Activated CD4-positive, alpha-beta T cell treated with anti-CD3 and anti-CD28 coated beads, Interleukin-2, amount 50 U/mL, for 24 hours (primary cell): ENCODE measurements at places on chromosomes 2 and 18.

GRCh38 chr2:167933097-167933814, 314.1 kb downstream of the STK39 start:
- no peak for DNase-seq

DNA sequence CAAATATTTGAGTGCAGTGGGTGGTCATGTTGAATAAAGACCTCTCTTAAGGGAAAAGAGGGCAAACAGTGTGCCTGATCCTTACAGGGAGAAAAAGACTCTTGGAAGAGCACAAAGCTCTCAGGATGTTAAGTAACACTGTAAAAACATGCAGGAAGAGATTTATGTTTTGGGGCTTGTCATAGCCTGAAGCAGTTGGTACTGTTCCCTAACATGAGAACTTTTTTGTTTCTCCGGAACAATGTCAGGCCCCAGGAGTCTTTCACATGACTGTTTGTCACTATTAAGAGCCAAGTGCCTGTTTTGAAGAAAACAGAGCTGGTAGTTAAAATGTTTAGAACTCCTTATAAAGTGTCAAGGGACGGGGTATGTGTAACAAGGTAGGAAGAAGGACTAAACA, 83.7 kb upstream of the B3GNT2 start:
- DNase-seq = no peak

DNA sequence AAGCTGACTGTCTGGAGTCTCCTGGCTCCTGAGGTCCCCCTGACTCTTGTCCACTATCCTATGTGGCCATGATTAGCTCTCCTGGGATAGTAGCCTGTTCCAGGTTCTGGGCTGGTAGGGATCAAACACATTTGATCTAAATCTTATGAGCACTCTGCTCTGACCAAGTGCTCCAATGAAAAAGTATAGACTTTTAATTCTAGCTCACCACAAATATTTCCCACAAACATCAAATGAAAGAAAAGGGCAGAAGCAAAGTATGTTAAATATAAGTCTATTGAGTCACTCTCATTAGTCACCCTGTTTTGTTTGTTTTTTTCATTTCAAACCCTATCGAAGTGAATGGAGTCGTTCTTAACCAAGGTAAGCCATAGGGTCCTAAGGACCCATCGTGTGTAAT, 39.7 kb upstream of the NEDD4L start:
- DNase-seq = no peak

DNA sequence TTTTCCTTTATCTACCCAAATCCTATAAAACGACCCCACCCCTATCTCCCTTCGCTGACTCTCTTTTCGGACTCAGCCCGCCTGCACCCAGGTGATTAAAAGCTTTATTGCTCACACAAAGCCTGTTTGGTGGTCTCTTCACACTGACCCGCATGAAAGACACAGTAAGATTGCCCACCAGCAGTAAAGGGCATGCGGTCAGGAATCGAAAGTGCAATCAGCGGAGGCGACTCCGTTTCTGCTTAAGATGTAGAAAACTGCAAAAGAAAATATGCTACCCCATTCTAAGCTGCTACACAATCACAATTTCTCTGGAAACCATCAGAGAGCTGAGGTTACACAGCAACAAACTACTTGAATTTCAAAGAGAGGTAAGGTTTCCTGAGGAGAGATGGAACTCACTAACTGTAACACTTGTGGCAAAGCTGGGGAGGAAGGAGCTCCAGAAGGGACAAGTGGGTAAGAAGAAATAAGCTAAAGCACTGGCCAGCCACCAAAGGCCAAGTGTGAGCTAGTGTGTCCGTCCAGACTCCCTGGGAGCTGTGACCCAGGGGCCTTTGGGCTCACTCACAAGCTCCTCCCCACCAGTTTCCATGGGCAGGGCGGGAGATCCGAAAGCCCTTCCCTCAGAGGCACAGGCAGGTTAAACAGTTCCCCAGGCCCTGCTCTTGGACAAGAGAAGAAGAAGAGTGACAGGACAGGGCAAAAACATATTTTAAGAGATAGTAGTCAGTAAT, 72.8 kb upstream of the TGFA start:
- no peak for DNase-seq

DNA sequence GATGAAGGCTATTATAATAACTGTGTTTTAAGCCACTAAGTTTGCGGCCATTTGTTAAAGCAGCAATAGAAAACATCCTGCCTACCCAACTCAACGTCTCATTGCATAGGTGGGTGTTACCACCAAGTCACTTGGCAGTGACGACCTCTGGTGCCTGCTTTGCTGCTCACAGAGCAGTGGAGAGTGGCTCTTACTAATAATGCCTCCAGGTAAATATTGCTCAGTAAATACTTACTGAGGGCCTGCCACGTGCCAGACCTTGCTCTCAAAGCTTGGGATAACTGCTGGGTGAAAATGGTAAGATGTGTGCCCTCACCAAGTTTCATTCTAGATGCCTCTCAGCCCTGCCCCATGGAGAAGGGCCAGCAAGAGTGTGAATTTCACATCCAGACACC, 27.7 kb downstream of the ITGA6 start:
- DNase-seq = no peak

GRCh38 chr2:10654069-10654468, 35.7 kb downstream of the NOL10 start:
- DNase-seq = peak; percentile 72

DNA sequence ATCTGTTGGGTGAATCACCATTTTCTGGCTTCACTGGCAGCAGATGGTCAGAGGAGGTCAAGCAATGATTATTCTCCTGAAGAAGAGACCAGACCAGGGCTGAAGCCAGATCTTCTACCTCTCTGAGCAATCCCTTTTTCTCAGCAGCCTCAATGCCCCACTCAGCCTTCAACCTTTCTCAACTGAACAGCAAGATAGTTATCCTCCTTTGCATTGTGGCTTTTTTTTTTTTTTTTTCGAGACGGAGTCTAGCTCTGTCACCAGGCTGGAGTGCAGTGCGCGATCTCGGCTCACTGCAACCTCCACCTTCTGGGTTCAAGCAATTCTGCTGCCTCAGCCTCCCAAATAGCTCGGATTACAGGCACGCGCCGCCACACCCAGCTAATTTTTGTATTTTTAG, 50.5 kb downstream of the ZFP36L2 start:
- no peak for DNase-seq

DNA sequence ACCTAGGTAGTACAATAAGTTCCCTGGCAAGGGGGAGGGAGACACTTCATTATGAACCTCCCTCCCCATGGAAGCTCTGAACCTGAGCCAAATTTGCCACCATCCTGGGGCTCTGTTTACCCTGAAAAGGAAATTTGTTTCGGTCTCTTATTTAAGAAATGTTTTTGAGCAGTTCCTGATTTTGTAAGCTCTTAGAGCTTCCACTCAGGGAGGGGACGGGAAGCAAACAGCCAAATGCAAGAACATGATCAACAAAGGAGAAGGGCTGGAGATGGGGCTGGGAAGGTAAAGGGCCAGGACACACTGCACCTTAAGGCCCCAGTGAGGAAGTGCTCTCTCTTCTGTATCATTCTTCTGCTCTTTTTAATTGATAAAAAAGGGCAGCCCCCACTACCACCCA, 117.9 kb downstream of the NRP2 start:
- no peak for DNase-seq

- DNase-seq = no peak
Observed at GRCh38 chr2:105895990-105896764, 151.5 kb downstream of the NCK2 start.

DNA sequence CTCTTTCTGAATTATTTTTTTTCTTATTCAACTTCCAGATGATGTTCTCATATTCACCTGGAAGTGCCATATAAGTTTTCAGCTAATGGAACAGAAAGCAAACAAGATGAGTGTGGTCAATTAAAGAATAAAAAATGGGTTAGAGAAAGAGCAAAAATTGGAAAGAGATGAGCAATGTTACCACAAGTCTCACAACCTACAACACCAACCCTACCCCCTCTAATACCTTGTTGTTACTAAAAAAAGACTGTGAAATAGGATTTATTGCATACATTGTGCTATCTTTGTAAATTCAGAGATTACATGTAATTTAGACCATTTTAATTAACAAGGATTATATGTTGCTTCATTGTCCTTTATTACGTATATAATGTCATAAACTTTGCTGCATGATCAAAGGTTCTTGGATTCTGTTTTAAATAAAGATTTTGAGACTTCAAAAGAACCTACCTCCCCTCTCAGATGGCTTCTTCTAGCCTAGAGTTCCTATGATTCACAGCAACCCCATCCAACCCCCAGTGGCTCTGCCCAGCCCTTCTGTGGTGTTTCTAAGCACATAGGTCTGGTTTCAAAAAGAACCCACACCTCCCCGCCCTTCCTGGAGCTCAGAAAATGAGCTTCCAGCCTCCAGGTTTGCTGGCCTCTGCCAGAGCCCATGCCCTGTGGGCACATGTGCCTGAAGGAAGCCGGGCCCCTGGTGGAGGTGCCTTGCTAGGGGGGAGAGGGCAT, 24.7 kb downstream of the LGALSL start:
- no peak for DNase-seq

GRCh38 chr2:156455361-156455975, 19.3 kb downstream of the GPD2 start:
- no peak for DNase-seq

- DNase-seq = no peak
Observed at GRCh38 chr2:54479424-54479823, 23.3 kb downstream of the SPTBN1 start.

GRCh38 chr2:227214622-227215041, 50.2 kb downstream of the COL4A3 start:
- DNase-seq = no peak

DNA sequence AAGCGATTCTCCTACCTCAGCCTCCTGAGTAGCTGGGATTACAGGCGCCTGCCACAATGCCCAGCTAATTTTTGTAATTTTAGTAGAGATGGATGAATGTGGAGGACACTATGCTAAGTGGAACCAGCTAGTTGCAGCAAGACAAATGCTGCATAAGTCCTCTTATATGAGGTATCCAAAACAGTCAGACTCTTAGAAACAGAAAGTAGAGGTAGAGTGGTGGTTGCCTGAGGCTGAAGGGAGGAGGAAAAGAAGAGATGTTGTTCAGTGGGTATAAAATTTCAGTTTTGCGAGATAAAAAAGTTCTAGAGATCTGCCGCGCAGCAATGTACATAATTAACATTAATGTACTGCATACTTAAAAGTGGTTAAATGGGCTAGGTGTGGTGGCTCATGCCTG, 145.3 kb upstream of the SPRED2 start:
- no peak for DNase-seq

GRCh38 chr2:221468317-221468716, 103.8 kb downstream of the EPHA4 start:
- no peak for DNase-seq

GRCh38 chr2:190202604-190203003, 117.0 kb downstream of the HIBCH start:
- no peak for DNase-seq

DNA sequence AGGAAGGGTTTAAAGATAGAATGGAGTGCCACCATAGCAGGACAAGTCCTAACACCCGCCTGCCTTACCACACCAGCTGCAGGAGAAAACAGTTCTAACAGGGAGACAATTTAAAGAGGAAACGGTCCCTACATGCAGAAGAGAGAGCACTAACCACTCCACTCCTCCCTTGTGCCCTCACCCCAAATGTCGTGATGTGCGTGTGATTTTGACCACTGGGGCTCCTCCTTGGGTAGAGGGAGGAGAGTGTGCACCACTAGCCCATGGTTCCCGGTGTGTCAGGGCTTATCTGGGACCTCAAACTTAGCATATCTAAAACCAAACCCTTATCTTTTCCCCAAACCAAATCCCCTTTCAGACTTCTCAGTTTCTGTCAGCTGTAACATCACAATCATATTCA, 105.5 kb upstream of the CCDC68 start:
- no peak for DNase-seq

DNA sequence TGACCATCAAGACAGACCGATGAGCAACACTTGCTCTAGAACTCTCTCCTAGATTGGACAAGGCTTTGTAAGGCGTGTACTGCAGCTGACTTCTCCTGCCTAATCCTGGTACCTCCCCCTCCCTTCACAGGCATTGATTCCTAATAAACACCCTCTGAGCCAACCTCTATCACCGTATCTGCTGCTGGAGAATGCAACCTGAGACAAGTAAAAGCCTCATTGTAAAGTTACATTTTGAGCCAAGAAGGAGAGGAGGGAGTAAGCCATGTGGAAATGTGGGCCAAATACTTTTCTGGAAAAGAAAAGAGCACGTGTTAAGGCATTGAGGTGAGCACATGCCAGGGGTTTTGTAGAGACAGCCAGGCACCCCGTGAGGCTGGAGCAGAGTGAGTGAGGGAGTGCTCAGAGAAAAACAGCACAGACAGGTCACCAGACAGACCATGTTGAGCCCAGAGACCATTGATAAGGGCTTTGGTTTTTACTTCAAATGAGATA, 2.6 kb upstream of the WDFY1 start:
- no peak for DNase-seq
